ENCODE measurements at places on chromosomes 13 and 19.

DNA sequence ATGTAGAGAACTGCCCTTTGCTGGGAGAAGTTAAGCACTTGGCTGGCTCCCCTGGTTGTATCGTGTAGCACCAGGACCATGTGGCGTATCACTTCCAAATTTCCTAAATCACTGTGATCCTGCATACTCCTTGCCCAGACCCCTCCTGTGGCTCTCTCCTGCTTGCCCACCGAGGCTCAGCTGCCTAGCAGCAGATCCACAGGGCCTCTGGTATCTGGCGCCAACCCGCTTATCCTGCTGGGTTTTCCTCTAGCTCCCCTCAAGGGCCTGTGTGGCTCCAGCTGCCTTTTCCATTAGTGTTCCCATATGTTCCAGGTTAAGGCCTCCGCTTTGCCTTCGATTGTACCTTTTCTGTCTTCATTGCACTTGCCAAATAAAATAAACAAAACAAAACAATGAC is 16.5 kb downstream of the LRCH1 start:
- DNase-seq: no peak

DNA sequence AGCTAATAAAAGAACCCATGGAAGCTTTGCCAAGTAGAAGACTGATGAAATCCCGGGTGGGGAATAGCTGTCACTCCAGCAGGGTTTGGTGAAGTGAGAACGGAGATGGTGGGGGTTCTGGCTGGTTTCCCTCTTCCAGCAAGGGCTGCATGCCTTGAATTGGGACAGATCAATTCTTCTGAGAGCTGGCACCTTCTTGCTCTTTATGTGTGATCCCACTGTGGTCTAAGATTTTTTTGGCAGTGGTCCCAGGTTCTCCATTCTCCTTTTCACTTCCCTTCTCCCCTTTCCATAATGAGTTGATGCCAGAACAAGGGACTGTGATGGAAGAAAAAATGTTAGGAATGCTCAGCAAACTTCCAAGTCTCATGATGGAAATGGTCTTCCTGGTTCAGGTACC is 50.0 kb downstream of the TNFSF11 start:
- no peak for DNase-seq

- no peak for DNase-seq
Measured at GRCh38 chr19:43126720-43127119, 44.2 kb upstream of the PSG2 start.

GRCh38 chr13:78758549-78758948 is 99.6 kb upstream of the OBI1 start:
- DNase-seq: no peak

GRCh38 chr13:49140910-49141611 is 79.1 kb upstream of the MLNR start:
- no peak for DNase-seq

- no peak for DNase-seq
Measured at GRCh38 chr19:29643361-29643935, 21.8 kb upstream of the PLEKHF1 start.

- DNase-seq: no peak
Measured at GRCh38 chr13:79289571-79289970, 116.5 kb downstream of the RBM26 start.

DNA sequence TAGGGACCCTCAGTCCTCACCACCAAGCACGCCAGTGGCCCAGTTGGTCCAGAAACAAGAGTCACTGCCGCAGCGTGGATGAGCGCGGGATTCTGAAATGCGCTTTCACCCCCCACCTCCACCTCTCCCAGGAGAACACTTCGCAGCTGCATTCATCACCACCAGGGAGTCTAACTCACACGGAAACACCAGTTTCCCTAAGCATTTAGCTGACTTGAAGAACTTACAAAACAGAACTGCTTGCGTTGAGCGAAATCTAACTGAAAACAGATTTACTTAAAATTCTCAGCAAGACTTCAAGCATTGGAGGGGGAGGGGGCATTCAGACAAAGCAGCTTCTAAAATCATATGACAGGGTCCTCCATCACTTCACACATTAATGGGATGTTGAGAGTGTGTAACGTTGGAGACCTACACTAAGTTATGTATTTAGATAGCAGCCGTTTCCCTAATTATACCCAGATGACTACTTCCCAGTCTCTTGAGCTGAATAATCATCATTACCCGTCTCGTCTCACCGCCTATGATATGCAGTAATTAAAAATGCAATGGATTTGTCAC is 258.2 kb upstream of the IRS2 start:
- DNase-seq: no peak

GRCh38 chr13:37657134-37657533 is 58.6 kb upstream of the POSTN start:
- DNase-seq: no peak

DNA sequence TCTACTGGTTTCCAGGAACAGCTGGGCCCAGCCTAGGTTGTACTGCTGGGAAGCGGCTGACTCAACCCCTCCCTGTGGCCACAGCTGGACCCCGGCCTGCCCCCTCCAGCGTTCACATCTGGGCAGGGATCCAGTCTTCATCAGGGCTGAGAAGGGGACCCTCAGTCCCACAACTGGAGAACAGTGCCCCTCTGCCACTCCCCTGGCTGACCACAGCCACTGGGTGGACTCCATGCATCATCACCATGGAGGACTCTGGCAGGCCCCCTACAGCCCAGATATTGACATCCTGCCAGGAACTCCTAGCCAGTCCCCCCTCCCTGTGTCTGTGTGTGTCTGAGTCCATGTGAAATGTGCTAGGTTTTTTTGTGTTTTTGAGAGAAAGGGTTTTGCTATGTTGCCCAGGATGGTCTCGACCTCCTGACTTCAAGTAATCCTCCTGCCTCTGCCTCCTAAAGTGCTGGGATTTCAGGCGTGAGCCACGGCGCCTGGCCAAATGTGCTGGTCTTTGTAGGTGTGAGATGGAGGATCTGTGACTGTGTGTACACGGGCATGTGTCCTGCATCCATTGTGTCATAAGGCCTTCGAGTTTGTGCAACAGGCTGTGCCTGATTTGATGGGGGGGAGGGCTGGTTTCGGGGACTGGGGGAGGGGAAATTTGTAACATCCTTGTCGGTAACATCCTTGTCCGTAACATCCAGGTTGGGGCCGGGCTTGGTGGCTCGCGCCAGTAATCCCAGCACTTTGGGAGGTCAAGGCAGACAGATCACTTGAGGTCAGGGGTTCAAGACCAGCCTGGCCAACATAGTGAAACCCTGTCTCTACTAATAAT is 4.0 kb upstream of the HOOK2 start:
- DNase-seq: no peak

- DNase-seq: peak; percentile 41
Measured at GRCh38 chr19:12733369-12734214, 892 bp downstream of the TRIR start.
